ENCODE measurements at places on chromosomes 1 and 21.

DNA sequence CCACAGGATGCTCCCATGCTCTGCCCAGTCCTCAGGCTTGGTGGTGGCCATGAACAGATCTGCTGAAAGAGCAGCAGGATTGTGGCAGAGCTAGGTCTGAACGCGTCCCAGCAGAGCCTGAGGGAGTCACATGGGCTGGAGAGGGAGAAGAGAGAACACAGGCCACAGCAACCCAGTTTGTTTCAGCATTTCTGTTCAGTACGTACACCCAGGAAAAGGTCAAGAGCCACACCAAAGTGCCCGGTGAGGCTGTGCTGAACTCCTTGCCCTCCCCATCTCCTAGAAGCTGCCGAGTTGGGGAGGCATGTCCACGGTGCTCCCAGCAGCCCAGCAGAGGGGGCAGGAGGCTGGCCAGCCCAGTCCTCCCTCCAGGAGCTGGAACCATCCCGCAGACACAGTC, 5.5 kb downstream of the PKP1 start:
- no peak for DNase-seq

DNA sequence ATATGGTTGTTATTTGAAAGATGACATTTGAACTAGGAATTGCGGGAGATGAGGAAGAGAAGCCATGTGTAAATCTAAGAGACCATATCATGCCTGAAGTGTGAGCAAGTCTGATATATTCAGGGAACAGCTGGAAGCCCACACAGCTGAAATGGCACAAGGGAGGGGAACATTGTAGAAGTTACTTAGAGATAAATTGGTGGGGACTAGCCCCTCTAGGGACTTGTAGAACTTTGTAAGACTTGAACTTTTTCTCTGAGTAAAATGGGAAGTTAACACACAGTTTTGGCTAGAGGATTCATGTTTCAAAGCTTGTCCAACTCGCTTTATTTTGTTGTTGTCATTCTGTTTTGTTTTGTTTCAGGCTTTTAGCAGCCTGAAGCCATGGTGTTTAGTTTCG, 216.4 kb downstream of the FMN2 start:
- no peak for DNase-seq

DNA sequence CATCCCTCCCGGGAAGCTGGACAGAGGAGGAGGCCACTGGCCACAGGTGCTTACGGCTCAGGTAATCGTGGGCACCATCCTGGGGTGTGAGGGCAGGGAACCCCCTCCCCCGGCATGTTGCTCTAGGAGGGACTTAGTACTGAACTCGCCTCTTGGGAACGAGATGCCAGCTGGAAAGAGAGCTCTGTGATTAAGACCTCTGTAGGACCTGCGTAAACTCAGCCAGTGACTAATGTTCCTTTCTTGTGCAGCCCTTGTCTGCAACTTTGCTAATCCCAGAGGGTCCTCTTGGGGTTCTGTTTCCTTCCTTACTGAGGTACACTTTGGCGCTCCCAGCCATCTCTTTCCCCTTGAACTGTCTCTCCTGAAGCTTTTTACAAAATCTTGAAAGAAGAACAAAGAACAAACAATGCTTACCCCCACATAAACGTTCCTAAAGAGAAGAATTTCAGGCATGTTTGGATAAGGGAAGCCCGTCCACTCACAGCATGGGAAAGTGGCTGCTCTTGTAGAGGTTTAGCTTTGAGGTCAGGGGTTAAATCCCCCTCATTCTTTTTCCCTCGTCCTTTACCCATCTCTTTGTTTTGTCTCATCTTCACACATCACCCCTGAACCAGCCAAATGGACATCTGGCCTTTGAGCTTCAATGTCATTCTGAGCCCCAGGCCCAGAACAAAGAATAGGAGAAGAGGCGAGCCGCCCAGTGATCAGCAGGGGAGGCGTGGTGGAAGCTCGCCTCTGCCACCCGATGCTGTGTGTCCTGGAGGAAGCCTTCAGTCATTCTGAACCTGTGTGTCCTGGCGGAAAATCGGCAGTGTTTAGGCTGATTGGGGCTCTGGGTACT, 37.4 kb downstream of the CITED4 start:
- DNase-seq = no peak

DNA sequence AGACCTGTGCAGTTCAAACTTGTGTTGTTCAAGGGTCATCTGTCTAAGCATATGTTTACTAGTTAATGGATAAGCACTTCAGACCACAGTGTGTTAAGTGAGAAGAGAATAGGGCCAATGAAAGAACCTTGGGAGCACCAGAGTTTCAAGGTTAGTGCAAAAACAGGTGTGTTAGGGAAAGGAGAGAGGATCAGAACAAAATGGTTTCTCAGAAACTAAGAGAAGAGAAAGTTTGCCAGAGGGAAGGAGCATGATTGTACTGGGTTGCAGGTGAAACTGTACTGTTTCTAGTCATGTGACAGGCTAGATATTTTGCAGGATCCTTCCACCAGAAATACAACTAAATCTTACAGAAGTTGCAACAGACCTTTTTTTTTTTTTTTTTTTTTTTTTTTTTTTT, 23.3 kb downstream of the RPRD2 start:
- no peak for DNase-seq

DNA sequence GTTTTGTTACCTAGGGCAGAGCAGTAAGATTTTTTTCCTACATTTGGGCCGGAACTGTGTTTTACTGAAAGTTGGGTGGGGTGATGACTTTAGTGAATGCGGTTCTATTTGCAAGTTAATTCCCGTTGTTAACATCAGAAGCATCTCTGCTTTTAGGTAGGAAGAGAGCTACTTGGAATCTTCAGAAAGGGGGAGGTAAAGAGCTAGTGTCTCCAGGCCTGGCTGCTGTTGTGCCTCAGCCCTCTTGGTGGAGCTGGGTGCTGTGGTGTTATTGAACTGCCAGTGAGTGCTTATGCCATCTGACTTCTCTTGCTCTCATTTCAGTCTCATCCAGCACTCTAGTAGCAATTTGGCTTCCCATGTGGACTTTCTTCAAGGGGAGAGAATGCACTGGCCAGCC, 3.4 kb downstream of the KDM4A start:
- DNase-seq = no peak

- no peak for DNase-seq
Observed at GRCh38 chr1:38153778-38154470, 107.3 kb upstream of the POU3F1 start.

Data from aorta (tissue), 5 donors.